Activated T-cell treated with anti-CD3 and anti-CD28 coated beads, Interleukin-2, amount 50 U/mL, for 24 hours (primary cell): ENCODE measurements at places on chromosomes 7 and 10.

GRCh38 chr7:26145238-26145637 is 6.8 kb upstream of the NFE2L3 start:
- no peak for DNase-seq

DNA sequence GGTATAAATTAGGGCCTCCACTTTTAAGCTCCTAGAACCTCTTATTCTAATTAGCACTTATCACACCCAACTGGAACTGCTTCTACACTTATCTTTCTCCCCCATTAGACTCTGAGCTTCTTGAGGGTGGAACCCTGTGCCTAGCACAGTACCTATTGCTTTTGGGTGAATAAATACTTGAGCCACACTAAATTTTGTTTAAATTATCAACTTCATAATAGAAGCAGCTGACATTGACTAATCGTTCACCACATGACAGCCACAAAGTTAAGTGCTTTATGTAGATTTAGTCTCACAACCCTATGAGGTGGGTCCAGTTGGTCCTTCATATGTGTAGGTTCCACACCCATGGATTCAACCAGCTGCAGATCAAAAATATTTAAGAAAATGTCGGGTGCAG is 36.0 kb upstream of the DNAJB12 start:
- DNase-seq = no peak

DNA sequence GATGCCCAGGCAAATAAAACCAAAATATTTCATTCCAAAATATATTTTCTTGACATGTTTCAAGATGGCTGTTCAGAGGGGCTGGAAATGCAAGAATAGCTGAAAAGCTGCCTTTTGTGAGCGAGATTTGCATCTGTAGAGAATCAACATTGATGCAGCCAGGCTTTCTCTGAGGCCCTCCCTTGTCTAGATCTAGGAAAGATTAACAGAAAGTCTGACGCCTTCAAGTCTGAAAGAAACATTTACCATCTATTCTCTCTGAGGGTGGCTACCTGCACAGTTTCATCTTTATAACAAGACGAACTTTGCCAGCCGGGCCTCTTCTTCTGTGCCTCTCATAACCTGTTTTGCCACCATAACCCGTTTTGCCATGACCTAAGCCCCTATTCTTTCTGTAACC is 170.2 kb downstream of the AKR1D1 start:
- DNase-seq = no peak

DNA sequence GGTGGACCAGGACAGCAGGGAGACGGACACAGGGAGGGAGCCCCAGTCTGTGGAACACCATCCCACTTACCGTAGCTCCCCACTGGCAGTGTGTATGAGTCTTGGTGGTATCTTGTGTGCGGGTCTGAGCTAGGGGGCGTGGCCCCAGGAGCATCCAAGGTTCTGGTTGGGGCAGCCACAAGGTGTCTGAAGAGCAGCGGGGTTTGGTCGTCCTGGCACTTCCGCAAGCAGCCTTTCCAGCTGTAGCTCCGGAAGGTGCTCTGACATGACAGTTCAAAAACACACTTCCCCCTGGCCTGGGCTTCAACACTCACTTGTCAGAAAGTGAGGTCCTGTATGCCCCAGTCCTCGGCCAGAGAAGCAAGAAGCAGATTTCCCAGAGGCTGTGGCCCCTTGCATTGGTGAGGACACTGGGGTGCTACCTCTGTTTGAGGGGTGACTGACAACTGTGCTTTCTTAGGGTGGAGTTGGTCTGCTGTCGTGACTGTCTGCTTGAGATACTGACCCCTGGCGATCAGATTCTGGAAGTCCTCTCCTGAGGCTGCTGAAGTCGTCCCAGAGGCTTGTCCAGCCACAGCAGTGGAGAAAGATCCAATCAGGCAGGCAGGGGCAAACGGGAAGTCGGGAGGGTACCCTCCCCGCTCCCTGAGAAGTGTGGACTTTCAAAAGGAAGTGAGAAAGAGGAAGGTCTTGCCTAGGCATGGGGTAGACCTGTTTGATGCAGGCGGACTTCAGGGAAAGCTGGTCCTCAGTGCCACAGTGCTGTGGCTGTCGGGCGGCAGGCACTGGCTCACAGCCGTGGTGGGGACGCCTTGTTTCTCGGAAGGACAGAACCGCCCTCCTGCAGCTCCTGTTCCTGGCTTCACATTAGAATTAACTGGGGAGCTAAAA is 51.4 kb upstream of the PFKFB3 start:
- peak; percentile 58 for DNase-seq

- DNase-seq = no peak
Measured at GRCh38 chr10:64358907-64359306, 837.7 kb downstream of the REEP3 start.

DNA sequence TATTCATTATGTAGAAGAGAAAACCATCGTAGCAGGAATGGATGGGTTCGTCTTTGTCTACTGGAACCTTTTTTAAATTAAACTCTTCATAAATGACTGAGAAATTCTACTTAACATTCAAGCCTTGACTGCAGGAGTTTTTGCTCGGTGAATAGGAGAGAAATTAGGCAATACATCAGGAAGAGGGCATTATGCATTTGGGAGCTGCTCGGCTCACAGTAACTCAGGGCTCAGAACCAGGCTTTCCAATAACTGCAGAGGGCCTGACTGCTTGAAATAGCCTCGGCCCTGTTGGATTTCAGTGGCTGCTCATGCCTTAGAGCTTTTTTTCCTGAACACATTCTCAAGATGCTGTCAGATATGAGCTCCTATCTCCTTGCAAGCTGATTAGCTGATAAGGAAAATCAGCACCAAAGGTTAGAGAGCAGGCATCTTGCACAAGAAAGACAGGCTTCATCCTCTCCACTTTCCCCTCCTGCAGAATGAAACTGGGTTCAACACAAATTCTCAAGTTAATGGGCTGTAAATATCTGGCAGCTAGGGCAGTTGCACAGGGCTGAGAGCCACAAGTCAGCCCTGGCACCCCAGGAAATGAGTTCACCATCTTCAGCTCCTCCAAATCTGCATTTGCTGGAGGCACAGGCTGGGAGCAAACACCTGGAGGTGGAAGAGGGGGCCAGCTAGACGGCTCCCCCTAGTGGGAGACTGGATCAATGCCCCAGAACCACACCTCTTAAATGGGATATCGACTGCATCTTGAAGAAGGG is 24.3 kb downstream of the TECTB start:
- peak; percentile 33 for DNase-seq

DNA sequence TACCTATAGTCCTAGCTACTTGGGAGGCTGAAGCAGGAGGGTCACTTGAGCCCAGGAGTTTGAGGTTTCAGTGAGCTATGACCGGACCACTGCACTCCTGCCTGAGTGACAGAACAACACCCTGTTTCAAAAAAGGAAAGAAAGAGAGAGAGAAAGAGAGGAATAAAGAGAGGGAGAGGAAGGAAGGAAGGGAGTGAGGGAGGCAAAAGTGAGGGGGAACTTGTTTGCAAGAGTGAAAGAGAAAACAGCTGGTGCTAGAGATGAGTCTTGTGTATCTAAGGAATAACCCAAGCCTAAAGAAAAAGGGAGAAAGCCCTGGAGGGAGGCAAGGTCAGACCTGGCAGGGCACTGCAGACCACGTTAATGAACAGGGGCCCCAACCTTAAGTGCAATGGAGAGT is 4.8 kb upstream of the NT5C2 start:
- DNase-seq = no peak

- DNase-seq = peak; percentile 40
Measured at GRCh38 chr7:44046321-44047061, 2.0 kb downstream of the DBNL start.

DNA sequence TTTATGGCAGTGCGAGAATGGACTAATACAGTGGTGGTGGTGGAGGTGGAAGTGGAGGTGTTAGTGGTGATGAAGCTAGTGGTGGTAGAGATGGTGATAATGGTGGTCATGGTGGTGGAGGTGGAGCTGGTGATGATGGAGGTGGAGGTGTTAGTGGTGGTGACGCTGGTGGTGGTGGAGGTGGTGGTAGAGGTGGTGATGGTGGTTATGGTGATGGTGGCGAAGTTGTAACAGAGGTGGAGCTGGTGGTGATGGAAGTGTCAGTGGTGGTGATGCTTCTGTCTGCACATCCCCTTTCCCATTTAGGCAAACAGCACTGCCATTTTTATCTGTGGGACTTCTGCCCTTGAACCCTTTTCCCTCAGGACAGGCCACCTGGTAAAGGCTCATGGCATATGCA is 7.4 kb upstream of the PTPRN2 start:
- no peak for DNase-seq

DNA sequence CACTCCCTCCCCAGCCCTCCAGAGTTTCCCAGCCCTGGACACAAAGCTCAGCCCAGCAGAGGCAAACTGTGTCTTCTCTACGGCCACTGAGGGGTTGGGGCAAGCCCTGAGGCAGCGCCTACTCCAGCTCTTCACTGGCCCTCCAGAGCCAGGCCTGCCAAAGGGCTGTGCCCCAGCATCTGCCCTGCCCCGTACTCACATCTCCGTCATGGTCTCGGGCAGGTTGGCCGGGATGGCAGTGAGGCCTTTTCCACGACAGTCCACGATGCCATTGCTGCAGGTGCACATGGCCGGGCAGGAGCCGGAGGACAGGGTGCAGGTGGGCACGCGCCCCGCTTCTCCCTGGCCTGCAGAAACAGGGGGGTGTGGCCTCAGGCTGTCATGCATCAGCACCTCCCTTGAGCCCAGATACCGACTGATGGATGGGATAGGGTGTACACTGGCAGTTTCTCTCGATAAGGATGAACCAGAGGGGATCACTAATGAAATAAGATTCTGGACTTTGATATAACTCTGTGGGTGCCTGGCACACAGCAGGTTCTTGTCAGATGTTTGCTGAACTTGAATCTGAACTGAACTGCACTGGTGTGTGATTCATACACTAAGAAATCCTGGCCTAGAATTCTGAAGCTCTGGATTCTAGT is 125.2 kb downstream of the SLIT1 start:
- no peak for DNase-seq

DNA sequence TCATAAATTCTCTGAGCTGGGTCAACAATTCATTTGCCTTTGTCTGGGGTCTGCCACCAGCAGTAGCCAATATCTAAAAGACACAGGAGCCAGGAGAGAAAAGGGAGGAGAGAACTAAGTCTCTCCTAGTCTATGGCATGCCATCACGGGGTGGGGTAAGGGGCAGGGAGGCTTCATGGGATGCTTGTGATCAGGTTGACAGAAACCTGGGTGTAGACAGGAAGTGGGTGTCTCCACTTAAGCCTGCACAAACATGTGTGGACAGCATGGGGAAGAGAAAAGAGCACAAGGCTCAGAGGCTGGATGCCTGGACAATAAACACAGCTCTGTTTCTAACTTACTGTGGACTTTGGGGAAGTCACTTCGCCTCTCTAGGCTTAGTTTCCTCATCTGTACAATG is 11.5 kb upstream of the C10orf53 start:
- DNase-seq = no peak

GRCh38 chr7:117020591-117020973 is 67.3 kb downstream of the ST7 start:
- no peak for DNase-seq
